Stimulated activated CD8-positive, alpha-beta memory T cell treated with anti-CD3 and anti-CD28 coated beads, Interleukin-15, amount 100 ng/mL, for 24 hours (primary cell): ENCODE measurements at places on chromosomes 13 and 19.

GRCh38 chr13:75196147-75196837 is 285.7 kb downstream of the TBC1D4 start:
- no peak for DNase-seq

DNA sequence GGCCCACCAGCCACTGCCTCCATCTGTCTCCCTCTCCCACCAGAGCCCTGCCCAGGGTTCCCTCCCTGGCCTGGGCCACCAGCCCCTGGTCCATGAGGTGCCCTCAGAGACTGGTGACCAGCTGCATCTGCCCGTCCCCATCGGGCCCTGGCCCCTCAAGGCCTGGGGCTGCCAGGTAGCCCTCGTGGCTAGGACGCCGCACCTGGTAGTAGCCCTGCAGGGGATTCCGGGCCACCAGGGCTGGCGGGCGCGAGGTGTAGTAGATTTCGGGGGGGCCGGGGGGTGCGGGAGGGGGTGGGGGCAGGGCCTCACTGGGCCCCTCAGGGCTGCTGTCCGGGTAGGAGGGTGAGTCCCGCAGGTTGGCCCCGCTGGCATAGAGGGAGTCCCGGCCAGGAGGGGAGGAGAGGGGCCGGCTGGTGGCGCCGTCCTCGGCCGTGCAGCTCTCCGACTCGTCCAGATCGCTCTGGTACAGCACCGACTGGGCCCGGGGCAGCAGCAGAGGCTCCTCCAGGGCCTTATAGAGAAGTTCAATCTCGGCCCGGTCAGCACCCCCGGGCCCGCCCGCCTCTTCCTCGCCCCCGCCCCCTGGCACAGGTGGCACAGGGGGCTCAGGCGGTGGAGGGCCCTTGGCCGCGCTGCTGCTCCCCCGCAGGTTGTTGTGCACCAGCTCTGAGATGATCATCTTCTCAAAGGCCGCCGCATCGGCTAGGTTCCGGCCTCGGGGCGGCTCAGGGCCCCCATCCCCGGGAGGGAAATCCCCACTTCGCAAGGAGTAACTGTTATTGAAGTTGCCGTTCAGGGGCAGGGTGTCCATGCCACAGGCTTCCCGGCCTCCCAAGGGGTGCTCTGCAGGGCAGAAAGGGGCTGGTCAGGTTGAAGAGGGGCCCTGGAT is 14.6 kb upstream of the ASF1B start:
- DNase-seq, result no peak

DNA sequence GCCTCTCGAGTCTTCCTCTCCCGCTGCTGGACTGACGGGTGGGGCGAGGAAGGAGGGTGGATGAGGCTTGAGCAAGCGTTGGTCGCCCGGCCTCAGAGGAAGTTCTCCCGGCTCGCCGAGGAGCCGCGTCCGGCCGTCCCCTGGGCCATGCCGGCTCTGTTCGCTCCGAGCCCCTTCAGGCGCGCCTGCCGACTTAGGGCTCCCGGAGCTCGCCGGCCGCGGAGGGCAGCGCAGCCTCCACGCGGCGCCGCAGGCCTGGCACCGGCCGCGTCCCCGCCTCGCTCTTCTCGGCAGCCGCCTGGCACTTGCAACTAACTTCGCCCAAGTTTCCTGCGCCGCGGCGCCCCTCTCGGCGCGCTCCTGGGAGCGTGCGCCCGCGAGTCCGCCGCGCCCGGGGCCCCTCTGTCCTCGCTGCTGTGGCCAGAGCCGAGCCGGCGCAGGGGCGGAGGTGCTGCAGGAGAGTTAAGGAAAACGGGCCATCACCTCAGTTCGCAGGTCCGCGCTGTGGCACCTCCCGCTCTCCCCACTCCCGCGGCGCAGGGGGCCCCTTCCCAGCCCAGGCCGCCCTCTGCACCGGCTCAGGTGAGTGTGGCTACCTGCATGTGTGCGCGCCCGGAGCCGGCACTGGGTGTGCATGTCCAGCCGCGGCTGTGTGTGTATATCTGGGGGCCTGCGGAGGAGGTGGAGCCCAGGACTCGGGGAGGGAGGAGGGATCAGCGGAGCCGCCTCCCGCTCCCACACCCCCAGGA is 641 bp upstream of the SOX21 start:
- DNase-seq, result no peak

DNA sequence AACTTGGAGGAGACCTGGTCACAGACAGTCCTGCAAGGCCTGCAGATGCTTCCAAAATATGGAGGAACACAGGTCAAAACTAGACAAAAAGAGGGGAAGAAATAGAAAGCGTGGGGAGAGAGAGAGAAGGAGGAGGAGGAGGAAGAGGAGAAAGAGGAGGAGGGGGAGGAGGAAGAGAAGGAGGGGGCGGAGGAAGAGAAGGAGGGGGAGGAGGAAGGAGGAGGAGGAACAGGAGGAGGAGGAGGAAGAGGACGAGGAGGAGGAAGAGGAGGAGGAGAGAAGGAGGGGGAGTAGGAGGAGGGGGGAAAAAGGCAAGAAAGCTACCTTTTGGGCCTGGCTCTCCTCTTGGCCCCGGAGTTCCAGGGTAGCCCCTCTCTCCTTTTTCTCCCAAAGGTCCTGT is 105.8 kb downstream of the COL4A1 start:
- DNase-seq, result no peak

- DNase-seq, result no peak
These were observed 5.8 kb downstream of the PPP1R37 start for GRCh38 chr19:45098521-45099466.

- DNase-seq, result no peak
These were observed 51.6 kb upstream of the EHD2 start for GRCh38 chr19:47661611-47662010.

GRCh38 chr13:113981611-113982295 is 7.9 kb upstream of the C13orf46 start:
- DNase-seq, result no peak

DNA sequence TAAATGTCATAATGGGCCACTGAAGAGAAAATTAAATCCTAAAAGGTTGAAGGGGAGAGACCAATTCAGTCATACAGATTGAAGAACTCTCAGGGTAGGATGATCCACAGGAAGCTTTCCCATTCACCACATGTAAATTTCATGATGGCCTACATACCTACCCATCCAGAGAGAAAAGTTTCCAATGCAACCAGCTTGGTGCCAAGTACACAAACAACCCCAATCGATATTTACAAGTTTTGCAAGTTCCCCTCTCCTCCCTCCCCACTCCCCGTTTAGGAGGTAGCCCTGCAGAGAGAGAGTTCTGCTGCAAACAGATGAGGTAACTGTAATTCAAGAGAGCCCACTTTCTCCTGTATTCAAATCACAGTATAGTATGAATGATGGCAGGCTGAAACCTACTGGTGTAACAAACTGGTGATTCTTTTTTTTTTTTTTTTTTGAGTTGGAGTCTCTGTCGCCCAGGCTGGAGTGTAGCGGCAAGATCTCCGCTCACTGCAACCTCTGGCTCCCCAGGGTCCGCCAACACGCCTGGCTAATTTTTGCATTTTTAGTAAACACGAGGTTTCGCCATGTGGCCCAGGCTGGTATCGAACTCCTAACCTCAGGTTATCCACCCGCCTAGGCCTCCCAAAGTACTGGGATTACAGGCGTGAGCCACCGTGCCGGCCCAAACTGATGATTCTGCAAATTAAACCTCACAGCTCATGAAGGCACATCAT is 14.4 kb downstream of the FOXO1 start:
- DNase-seq, result no peak

- no peak for DNase-seq
These were observed 24.2 kb upstream of the SLC46A3 start for GRCh38 chr13:28743020-28743419.

GRCh38 chr19:22523940-22524339 is 101.8 kb upstream of the ZNF98 start:
- DNase-seq, result no peak

GRCh38 chr13:59997976-59998375 is 165.8 kb downstream of the DIAPH3 start:
- no peak for DNase-seq

GRCh38 chr19:54473892-54474372 is 836 bp upstream of the CDC42EP5 start:
- no peak for DNase-seq

DNA sequence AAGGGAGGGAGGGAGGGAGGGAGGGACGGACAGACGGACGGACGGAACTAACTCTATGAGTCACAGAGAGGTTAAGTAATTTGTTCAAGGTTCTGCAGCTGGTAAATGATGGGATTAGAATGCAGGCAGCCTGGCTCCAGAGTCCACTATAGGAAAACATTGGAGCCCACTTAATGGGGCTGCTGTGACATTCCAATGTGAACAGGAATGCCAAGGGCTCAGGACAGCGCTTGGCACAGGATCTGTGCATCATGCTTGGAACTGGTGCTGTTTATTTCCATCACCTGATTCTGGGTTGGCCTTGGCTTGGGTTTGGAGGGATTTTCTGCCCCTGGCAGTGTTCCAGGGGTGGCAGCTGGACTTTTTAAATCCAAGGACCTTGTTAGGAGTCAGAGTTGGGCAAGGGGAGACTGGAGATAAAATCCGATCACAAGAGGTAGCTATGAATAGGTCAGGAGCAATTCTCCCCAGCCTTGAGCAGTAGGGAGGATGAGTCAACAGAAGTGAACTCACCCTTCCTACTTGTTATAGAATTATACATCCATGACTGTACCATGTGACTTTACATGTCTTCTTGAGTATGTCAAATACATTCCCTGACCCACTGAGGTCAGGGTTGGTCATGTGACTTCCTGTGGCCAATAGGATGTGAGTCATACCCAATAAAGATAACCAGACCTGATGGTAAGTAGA is 7.8 kb upstream of the HIF3A start:
- no peak for DNase-seq

DNA sequence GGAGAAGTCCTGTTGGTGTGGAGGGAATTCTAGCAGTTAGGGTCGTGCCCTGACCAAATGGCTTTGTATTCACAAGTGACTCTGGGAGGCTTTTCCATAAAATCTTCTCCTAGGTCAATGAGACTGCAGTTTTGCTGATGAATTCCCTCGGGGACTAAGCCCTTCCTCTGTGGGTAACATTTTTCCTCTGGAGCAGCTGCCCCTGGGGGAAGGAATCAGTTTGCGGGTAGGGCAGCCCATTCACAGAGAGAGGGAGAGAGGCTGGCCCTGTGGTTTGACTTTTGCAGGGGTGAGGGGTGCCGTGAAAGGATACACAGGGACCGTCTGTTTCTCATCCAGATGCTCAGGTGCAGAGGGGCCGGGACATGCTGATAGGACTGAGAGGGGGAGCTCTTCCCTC is 67.3 kb downstream of the ERICH6B start:
- no peak for DNase-seq
